ENCODE measurements at places on chromosomes 2 and 18.
A peak's percentile ranks its signal among the peaks of the same experiment; 100 is the strongest.

- no peak for DNase-seq
These were observed 17.3 kb upstream of the PSD4 start for GRCh38 chr2:113156278-113157117.

DNA sequence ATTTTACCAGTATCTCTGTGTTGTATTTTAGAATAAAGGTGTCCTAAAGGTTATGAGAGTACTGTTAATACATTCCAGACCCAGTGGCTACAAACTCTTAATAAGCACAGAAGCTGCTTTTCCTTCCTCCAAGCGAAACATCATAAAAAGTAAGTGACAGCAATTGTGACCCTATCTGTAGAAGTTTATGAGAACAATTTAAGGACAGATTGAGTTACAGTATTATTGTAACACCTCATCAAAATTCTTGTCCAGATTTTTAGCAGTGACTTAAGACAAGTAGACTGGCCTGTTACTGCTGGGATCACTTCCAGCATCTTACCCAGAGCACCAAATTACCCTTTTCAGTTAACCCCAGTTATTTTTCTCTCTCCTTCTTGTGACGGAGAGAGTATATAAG is 154.6 kb downstream of the ERBB4 start:
- DNase-seq: no peak

DNA sequence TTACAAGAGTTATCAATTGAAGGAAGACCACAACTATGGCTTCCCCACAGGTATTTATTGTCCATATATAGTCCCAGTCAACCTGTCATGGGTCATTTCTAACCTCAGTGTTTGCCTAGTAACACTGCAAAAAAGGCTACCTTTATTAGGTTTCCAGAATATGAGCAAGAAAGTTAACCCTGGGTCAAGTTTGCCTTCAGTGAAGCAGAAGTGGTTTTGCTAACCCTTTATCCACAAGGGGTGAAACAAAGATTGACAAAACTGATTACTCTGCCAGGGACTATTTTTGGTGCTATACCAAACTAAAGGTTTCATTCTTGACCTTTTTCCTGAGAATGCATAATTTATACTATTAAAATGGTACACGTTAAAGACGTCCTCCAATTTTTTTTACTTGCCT is 28.8 kb downstream of the SP100 start:
- DNase-seq: no peak

DNA sequence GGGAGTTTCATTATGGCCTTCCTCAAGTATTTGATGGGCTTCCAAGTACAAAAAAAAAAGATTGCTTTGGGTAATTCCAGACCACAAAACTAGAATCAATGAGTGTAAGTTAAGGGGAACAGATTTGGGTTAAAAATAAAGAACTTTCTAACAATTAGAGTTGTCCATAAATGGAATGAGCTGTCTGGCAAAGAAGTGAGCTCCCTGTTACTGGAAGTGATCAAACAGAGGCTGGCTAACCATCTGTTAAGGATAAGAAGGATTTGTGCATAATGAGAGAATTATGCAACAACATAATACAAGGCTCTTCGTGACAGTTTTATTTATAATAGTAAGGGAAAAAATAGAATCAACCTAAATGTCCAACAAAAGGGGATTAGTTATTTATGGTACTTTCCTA is 44.6 kb upstream of the ACVR1 start:
- no peak for DNase-seq

GRCh38 chr2:203396667-203397066 is 68.5 kb downstream of the ABI2 start:
- DNase-seq: no peak

DNA sequence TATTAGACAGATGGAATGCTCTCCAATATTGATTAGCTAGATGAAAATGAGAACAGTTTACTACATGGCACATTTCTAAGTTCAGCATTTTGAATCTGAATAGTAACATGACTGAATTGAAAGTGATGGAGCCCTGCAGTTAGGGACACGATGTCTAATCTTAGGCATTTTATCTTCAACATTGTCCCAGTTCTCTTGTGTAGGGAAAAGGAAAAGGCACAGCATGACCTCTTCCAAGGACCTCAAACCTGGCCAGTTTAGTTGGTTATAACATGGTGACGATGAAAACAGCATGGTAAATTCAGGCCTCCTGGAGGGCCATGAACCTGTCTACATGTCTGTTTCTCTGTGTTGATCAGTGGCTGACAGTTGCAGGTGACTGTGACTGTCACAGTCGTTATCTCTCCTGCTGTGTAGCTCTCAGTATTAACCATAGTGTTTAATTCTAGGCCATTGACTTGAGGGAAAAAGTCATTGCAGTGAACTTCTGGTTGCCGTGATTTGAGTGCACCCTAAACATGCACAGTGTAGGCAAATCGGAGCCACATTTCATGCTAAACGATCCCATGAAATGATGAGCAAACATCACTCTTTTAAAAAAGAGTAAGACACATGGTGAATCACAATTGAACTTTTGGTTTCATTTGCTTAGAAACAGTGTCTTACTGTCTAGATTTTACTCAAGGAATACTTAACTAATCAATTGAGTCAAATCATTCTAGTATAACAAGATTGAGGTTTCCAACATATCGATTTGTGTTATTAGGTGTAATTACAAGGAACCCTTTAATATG is 129.7 kb downstream of the PHLPP1 start:
- DNase-seq: no peak

GRCh38 chr2:239548451-239548871 is 147.6 kb upstream of the HDAC4 start:
- DNase-seq: no peak

DNA sequence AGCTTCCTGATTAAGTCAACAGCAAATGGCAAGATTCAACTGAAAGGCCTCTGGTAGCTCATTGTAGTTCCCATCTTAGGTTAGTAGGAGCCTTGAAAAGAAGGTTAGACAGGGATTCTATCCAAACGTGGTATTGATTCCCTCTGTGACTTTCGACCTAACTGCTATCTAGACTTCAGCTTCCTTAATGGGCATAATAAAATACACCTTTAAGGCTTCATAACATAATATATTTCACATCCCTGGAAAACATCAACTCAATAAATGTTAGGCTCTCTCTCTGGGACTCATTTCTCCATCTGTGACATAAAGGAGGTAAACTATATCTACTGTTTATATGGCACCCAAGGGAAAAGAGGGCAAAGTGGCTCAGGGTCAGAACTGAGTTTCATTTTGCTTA is 60.9 kb downstream of the STK39 start:
- no peak for DNase-seq

- DNase-seq: no peak
These were observed 46.7 kb downstream of the RNU4ATAC start for GRCh38 chr2:121577381-121577780.

GRCh38 chr2:123493687-123494086 is 531.4 kb upstream of the CNTNAP5 start:
- no peak for DNase-seq

GRCh38 chr2:128312411-128312810 is 6.3 kb downstream of the HS6ST1 start:
- DNase-seq: no peak

DNA sequence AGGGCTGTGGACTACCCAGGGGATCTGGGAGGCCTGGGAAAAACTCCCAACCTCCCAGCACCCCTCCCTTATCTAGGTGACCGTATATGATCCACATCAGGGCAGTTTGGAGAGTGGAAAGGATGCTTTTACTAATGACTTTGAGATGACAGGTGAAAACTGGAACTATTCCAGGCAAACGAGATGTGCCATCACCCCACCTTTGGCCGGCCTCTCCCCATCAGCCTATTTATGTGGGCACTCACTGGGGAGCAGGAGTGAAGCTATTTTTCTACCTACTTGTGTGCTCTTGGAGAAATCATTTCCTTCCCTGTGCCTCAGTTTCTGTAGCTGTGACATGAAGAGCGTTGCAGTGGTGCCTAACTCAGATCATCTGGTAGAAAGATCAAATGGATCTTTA is 107.2 kb downstream of the SMAD7 start:
- DNase-seq: no peak

GRCh38 chr2:221554769-221555493 is 17.2 kb downstream of the EPHA4 start:
- DNase-seq: peak; percentile 17

DNA sequence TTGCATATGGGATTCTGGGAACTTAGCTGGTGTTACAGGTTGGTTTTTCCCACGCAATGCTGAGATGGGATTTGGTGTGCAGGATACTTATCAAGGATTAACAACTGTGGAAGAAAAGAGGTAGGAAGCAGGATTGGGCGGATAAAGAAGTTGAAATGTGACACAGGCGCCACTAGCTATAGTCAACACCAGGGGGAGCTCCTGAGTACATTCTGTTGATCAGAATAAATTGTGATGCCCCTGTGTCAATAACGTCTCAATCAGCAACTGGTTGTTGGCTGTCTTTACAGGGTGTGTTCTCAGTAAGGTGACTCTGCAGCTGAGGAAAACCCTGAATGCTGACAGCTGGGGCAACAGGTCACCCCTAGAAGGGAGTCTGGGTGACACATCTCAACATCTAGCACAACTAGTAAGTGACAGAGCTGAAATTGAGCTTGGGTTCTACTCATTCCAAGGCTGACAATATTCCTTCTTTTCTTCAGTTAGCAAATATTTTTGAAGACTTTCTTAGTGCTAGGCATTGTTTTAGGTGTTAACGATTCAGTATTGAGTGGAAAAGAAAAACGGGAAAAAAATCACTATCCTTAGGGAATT is 143.0 kb downstream of the ARL6IP6 start:
- no peak for DNase-seq

DNA sequence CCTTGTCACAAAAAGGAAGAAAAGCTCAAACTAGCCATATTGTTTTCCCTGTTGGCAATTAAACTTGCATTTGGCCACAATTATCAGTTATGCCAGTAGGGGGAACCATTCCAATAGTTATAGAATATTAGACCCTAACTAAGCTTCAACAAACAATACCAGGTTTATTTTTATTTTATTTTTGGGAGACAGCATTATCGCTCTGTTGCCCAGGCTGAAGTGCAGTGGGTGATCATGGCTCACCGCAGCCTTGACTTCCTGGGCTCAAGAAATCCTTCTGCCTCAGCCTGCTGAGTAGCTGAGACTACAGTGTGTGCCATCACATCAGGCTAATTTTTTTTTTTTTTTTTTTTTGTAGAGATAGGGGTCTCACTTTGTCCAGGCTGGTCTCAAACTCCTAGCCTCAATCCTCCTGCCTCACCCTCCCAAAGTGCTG is 102.1 kb downstream of the ATAD2B start:
- DNase-seq: no peak

DNA sequence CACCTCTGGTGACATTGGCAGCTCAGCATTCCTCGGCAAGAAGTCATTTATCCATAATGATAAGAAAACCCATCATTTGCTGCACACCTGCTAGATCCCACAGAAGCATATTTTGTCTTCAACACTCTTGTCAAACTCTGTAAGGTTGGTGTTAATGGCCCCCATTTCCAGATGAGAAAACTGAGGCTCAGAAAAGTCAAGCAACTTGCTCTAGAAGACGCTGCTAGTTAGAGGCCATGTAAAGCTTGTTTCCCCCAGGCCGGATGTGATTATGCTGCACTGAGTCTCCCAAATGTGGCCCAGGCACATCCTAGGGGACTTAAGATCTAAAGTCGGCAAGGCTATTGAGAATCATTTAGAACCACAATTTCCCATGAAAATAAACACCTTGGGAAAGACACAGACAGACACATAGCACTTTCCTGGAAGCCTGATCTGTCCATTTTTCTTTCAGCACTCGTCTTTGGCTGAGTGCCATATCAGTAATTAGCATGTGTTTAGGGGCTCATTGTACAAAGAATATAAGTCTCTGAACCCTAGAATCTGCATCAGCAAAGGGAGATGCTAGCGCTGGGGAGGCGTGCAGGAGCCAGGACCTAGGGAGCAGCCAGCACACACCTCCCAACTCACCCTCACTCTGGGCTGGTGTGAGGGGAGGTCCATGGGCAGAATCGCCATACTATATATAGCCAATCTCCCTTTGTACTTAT is 39.3 kb downstream of the C1QL2 start:
- DNase-seq: no peak

GRCh38 chr2:240644859-240645301 is 19.6 kb downstream of the GPR35 start:
- peak; percentile 17 for DNase-seq

- no peak for DNase-seq
These were observed 56.0 kb downstream of the TEX44 start for GRCh38 chr2:231648579-231649174.

DNA sequence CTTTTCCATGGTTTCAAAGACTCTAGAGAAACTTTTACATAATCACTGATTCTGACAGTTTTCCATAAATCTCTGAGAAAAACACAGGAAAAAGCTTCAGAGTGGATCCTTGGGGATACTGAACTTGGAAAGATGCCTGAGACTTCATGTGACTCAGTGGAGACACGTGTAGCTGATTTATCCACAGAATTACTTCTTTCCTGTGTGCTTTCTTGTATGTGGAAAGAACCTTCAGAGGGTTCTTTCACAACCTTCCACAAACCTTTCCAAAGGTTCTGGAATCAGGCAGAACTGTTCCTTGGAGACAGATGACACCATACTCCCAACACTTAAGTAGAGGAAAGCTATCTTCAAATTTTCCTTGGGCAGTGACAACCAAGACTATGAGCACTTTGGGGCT is 207.2 kb downstream of the RND3 start:
- no peak for DNase-seq

DNA sequence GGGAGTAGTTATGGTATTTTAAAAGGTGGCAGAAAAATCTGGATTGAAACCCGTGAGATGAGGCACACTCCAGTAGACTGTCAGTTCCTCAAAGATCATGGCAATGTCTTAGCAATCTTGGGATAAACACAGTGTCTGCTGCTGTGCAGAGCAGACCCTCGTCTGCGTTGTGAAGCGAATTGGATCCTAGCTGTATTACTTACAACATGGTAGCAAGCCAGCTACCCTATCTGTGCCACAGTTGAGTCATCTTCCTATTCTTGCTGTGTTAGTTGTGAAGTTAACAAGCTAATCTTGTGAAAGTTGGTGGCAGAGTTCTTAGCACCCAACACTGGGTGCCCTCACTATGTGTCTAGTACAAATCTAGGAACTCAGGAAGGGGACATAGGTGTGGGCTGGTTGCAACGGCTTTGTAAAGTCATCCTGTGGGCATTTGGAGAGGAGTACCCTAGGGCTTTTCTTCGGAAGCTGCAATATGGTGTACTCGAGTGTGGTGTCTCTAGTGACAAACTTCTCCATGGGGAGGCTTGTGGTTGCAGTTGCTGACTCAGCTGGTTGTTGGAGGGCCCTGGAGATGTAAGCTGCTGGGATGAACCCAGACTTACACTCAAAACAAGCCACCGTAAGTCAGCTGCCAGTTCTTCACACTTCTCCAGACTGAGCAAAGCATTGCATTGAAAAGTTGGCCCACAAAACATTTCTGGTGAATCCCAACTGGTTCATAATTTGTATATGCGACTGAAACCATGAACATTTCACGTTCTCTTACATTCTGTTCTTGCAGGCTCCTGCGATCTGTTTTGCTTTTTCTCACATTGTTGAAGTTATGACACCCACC is 61.5 kb downstream of the ADCYAP1 start:
- no peak for DNase-seq

- no peak for DNase-seq
These were observed 410 bp upstream of the TGIF1 start for GRCh38 chr18:3449512-3450011.

- DNase-seq: no peak
These were observed 407.8 kb upstream of the CDH2 start for GRCh38 chr18:28584731-28585130.

All from GM12892 (cell line).